Left colon (tissue), 2 donors: ENCODE measurements at places on chromosomes 2 and 18. TPM values are rescaled to one million over a fixed set of nuclear protein-coding genes. Genes with fewer than 3 reads are reported as not detected.

VWC2L gene
- not detected for total RNA-seq

DOK6 gene
- 0.46 TPM for total RNA-seq

DNA sequence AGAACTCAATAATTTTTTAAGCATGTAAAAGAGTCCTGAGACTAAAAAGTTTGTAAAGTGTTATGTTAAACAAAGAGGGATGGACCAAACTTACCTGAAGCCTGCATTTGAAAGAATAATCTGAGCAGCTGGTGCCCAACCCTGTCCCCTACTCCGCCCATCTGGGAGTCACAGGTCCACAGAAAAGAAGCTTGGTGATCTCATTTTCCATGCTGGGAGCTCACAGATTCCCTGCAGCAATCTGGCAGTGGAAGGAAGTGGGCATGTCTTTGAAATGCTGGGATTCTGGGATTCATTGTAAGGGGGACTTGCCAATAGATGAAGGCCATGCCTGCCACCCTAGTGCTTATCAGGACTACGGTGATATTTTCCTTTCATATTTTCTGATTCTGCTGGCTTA, 17.9 kb downstream of the CDH2 start:
- DNase-seq: no peak

DNA sequence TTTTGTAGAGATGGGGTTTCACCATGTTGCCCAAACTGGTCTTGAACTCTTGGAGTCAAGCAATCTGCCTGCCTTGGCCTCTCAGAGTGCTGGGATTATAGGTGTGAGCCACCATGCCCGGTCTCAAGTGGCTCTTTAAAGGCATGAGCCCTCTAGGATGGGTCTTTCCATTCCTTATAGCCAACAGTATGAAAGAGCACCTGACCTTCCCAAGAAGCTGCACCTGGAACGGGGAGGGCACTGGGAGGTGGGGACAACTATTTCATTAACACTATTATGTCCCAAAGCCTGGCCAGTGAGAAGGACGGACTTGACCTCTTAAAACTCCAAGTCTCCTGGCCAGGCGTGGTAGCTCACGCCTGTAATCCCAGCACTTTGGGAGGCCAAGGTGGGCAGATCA, 149.7 kb downstream of the ZFP36L2 start:
- no peak for DNase-seq

DNA sequence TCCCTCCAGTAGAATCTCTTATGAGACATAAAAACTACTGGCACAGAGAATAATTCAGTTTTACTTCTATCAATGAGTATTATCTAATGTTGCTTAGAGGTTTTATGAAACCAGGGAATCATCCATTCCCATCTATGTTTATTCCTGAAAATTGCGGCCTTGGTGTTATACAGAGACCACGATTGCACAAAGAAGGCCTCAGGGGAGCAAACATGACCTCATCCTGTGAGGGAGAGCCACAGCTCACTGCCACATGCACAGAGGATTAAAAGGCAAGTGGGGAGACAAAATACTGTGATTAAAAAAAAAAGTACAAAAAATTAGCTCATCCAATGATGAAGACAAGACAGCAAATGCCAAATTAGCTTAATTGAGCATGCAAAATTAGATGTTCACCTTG, 111.8 kb upstream of the SLC35G4 start:
- DNase-seq: no peak

- no peak for DNase-seq
These were observed 25.0 kb upstream of the ID2 start for GRCh38 chr2:8656811-8657210.

GRCh38 chr2:17792515-17792914, 23.7 kb upstream of the MSGN1 start:
- DNase-seq: no peak

GRCh38 chr2:25805987-25806386, 72.3 kb downstream of the ASXL2 start:
- DNase-seq: no peak

DNA sequence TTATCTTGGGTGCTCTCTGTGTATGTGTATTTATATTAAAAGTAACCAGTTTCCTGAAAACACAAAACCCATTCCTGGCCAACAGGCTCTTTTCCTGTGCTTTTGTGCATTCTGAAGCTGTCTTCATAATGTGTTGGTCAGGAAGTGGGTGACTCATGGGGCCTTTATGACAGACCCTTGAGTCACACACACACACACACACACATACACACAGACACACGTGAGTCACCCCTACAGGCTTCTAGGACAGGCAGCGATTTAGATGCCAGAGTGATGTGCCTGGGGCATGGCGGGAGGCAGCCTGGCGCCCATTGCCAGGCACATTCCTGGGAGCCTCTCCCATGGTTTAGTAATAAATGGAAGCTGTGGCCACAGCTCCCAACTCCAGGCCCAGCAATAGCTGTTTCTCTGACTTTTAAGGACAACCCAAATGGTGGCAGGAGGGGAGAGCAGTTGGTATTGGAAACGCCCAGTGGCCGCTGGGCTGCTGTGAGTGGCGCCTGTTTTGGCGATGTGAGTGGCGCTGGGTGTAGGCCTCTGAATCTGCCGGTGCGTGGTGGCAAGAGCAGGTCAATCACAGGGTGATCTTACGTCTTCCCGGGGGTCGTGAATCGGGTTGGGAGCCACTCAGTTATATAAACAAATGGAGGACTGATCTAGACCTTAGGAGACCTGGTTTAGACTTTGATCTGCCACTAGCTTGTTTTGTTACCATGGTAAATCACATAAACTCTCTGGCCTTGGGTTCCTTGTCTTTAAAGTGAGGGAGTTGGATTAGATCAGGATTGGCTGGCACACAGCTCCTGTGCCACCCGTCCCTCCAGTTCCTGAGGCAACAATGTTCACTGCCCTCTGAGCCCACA, 150.7 kb upstream of the DLX2 start:
- no peak for DNase-seq

DNA sequence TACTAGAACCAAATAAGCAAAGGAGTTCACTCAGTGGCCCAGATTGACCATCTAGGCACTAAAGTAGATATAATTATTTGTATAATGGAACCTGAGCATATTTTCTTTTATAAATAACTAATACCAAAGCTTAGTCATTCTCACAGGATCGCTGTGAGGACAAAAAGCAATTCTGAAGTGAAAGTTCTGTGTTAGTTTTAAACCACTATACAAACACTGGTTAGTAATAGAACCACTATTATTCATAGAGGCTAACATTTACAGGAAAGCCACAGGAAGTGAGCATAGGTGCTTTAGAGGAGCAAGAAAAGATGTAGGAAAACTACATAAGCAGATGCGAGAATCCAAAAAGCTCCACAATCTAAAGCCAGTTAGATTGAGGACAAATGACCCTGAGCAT, 364.7 kb downstream of the XIRP2 start:
- no peak for DNase-seq

GRCh38 chr2:73175663-73176204, 26.6 kb upstream of the NOTO start:
- DNase-seq: peak; percentile 59

- no peak for DNase-seq
These were observed 1.6 kb upstream of the LRRFIP1 start for GRCh38 chr2:237625777-237626176.

DNA sequence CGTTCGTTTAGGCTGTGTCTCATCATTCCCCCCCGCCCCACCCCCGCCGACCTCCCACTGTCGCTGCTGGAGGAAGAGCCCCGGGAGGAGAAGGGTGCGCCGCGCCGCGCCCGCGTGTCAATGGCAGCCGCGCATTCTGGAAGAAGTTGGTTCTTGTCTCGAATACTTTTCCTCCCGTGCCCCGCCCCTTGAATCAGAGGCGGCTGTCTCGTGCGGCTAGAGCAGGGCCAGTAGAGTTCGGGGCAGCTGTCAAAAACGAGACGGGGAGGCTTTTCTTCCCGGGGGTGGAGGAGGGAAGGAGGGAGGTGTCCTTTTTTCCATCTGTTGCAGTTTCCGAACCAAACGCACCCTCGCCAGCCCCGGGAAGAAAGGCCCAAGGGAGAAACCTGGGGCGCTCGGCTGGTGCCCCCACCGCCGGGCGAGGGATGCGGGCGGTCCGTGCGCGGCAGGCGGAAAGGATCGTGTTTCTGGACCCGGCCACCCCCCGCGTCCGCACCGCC, 410 bp upstream of the TGIF1 start:
- peak; percentile 84 for DNase-seq

- no peak for DNase-seq
These were observed 116.8 kb downstream of the GBX2 start for GRCh38 chr2:236051351-236051750.

- no peak for DNase-seq
These were observed 373.9 kb downstream of the PTPRM start for GRCh38 chr18:7940971-7941370.

- no peak for DNase-seq
These were observed 292.1 kb downstream of the EXOC6B start for GRCh38 chr2:72533765-72534164.

- no peak for DNase-seq
These were observed 307.3 kb downstream of the NBAS start for GRCh38 chr2:15253835-15254286.

GRCh38 chr2:43349904-43350303, 123.5 kb upstream of the ZFP36L2 start:
- no peak for DNase-seq

DNA sequence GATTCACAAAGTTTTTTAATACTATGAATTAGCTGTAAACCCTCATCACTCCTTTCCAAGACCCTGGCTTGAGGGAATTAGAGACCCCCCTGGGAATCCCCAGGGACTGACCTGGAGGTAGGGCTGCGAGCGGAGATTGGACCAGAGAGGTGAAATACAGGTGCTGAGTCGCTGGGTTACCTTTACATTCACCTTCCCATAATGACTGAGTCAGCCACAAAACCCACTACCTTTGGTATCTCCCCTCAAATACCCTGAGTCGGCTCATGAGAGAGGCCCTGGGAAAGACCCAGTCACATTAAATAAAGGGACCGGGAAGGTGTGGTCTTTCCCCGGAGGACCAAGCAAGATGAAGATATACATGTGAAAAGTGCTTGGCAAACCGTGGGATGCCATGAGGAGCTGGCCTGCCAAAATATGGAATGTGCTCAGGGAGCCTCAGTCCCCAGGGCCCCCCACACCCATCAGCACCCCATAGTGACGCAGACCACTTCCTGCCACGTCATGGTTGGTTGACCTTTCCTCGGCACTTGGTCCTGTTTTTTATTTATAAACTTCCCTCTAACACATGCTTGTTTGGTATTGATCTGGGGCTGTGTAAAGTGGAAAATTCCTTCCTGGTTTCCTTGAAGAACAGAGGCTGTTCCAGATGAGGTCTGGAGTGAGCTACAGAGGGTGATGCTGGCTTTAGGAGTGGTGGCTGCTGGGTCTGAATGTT, 51.4 kb downstream of the IL1RL2 start:
- no peak for DNase-seq

- DNase-seq: no peak
These were observed 265.3 kb downstream of the CYP26B1 start for GRCh38 chr2:71882236-71882946.

DNA sequence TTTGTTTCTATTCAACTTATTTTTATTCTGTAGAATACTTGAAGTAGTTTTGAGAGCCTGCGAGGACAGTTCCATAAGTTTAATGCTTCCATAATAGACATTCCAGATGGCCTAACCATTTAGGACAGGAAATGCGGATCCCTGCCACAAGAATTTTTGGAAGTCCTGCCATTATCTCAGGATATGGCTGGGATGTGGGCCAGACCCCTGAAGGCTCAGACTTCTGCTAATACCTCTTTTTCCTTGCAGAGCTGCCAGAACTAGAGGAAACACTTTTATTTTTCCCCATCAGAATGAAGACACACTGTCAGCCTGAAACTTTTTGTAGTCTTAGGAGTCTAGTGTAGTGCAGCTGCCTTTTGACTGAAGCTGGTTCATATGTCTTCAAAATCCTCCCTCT, 806.5 kb downstream of the TDRD15 start:
- DNase-seq: no peak
